Suppressor macrophage treated with lipopolysaccharide for 1 hour (primary cell): ENCODE measurements at places on chromosomes 1 and 21.

- no peak for DNase-seq
These were observed 45.7 kb downstream of the PTGFR start for GRCh38 chr1:78536427-78536826.

- DNase-seq = no peak
These were observed 8.1 kb downstream of the GBP7 start for GRCh38 chr1:89167590-89168230.

- no peak for DNase-seq
These were observed 54.7 kb downstream of the RHBG start for GRCh38 chr1:156423422-156424352.

DNA sequence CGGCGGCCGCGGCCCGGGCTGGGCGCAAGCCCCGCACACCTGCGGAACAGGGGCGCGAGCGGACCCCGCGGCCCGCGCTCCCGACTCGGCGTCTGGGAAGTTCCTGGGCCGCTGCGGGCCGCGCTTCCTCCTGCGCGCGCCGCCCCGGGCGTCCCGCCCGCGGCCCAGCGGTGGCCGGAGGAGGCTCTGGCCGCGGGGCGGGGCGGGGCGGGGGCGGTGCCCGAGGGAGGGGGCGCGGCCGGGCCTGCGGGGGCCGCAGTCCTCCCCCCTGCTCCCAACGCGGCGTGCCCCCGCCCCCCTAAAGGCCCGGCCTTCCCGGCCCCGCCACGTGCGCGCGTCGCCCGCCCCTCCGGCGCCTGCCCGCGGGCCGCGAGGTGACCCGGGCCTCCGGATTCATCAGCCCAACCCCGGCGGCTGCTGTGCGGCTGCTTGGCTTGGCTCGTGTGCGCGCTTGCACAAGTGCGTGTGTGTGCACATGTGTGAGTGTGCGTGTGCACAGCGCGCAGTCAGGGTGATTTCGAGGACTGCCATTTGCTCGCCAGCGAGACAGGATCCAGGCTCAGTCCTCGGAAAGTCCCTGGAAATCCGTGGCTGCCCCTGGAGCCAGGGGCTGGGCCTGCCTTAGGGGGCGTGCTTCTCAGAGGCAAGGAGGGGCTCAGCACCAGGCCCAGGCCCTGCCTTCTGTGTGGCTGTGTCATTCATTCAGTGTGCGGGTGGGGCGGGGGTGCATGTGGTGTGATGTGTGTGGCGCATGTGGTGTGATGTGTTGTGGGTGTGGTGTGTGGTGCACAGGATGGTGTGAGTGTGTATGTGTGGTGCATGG is at the start of gene C2CD2:
Gene C2CD2 (minus strand): TSS at position 188 of the 823 bp plus-strand sequence. CDS start 370 bp downstream, outside the sequence.
- DNase-seq = peak; percentile 89

DNA sequence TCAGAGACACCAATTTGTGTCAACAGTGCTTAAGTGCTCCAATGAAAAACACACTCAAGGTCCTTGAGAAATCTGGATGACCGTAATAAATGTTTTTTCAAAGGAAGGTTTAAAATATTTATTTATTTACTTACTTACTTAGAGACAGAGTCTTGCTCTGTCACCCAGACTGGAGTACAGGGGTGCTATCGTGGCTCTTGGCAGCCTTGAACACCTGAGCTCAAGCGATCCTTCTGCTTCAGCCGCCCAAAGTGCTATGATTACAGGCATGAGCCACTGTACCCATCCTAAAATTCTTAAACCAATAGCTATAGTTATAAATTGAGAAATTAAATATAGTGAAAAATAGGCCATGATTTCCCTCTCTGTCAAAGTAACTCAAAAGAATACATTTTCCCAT is 17.3 kb upstream of the ERICH3 start:
- no peak for DNase-seq
